ENCODE measurements at places on chromosomes 1 and 21.

DNA sequence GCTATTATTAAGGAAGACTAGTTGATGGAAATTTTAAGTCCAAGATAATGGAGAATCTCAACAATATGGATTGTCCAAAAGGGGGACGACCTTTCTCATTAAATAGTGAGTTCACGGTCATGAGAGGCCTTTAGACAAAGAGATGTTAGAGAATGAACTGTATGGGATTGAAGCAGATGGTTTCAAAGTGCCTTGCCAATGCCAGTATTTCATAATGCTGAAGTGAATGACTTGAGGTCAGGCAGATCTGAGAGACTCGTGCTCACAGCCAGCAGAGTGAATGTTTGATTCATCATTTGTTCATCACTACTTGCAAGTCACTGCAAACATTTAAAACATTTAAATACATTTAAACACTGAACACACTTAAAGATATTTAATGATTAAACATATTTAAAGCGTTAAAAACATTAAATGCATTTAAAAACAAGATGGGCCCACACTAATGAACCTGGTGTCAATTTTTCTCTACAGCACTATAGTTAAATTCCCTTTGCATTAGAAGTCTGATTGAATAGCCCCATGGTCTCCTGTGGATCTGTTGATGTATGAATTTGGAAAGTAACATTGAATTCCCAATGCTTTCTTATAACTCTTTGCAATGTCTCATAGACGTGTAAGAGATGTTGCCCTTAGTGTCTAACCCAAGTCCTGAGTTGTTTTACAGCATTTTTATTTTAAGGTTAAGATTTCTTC, 80.7 kb downstream of the TGFB2 start:
- no peak for DNase-seq

- DNase-seq, result no peak
These were observed 19.0 kb upstream of the SLC6A9 start for GRCh38 chr1:44050261-44050660.

GRCh38 chr1:36440646-36441045, 9.6 kb downstream of the OSCP1 start:
- DNase-seq, result no peak

DNA sequence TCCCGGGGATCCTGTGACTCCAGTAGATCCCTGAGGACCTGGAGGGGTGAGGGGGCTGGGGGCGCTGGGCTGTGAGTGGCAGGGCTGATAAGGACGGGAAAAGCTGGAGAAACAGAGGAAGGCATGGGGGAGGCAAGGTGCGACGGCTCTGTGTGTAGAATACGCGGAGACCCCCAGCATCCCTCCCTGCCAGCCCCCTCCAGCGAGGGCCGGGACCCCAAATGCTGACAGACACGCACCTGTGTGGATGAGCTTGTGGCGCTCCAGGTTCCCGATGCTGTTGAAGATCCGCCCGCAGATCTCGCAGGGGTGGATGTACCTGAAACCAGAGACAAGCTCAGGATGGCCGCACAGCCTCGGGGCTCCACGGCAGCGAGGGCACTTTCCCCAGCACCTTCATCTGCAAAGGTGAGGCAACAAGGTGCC, 53.0 kb upstream of the RIPK4 start:
- DNase-seq, result no peak

GRCh38 chr1:181646710-181647109, 163.4 kb downstream of the CACNA1E start:
- DNase-seq, result no peak

GRCh38 chr1:207884266-207885029, 26.5 kb downstream of the CD34 start:
- no peak for DNase-seq

DNA sequence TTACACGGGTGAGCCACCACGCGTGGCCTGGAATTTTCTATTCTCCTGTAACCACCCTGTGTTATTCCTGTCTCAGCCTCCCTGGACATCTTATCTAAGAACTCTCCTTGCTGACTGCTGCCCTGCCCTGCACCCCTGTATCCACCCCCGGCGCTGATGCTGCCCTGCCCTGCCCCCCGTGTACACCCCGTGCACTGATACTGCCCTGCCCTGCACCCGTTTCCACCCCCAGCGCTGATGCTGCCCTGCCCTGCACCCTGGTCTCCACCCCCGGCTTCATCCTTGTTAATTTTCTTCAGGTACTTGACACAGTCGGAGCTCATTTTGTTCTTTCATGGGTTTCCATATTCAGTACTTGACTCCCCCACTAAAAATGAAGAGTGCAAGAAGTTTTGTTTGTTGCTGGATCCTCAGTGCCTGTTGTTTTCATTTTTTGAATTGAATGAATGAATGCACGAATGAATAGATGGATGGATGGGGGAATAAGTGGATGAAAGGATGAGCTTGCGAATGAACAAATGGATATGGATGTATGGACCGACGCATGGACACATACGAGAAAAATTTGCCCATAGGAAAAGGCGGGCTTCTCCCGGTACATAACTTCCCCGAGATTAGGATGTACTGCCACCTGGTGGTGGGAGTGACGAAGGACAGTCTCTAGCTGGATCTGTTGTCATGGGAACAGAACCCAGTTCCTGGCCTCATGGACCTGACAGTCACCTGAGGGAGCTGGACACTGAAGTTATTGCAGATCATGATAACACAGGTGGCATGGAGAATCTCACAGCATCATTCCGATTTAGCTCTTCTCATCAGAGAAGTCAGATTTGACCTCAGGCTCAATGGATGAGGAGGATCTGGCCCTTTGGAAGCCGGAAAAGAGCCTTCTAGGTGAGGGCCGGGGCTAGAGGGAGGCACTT, 14.9 kb downstream of the AADACL4 start:
- peak; percentile 82 for DNase-seq

DNA sequence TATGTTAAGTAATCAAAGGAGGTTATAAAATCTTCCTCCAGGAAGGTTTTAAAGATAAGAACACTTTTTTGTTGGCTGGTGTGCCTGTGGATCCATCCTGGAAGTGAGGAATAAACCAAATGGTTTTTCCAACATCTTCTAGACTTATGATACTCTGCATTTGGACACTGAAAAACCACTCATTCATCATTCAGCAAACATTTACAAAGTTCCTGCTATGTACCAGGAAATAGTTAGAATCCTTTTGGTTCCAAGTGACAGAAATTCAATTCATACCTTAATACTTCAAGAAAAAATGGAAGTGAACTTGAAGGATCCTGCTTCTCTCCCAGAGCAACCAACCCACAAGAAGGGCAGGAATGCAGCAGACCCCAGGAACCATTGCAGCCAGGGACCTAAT, 39.6 kb upstream of the PIGC start:
- no peak for DNase-seq

DNA sequence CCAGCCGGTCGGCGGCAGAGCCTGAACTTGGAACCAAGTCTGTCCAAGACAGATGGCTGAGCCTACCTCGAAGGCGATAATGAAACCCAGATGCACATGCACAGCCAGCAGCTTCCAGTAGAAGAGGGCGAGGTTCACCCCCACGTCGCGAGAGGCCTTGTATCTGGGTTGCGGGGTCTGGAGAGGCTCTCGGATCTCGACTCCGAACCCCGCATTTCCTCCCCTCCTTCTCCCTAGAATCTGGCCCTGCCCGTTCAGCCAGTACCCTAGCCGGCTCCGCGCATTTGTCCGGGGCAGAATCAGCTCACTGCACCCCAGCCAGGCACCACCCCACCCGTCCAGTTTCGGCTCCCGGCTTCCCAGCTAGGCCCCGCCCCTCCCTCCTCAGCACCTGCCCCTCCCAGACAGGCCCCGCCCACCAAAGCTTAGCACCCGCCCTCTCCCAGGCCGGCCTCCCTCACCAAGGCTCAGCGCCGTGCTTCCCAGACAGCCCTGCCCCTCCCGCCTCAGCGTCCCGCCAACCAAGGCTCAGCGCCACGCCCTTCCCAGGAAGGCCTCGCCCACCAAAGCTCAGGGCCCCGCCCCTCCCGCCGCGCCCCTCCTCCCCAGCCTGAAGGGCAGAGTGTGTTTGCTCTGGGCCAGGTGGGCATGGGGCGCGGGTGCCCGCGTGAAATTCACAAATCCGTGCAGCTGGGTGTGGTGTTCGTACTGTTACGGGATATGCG, 4.8 kb upstream of the ARHGEF19 start:
- DNase-seq, result peak; percentile 97

DNA sequence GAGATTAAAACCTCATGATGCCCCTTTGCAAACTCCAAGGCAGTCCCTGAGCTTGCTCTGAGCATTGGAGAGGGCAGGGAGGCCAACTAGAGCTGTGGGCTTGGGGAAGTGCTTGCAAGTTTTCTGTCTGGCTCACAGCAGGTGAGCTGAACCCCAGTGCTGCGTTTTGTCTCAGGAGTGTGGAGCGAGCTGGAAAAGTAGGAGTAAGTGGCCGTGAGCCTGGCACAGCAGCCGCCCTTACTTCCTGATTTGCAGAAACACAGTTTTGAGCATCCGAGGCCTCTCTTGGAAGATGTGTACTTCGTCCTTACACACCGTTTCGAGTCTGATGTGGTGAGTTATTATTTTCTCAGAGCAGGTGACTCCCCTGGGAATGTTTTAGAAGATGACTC, 221.2 kb upstream of the C1orf174 start:
- no peak for DNase-seq

GRCh38 chr1:205313563-205314308, 7.8 kb downstream of the NUAK2 start:
- DNase-seq, result peak; percentile 79

GRCh38 chr1:18951818-18952391, 4.6 kb downstream of the IFFO2 start:
- no peak for DNase-seq

- no peak for DNase-seq
These were observed 263.2 kb upstream of the NFIA start for GRCh38 chr1:60818969-60819701.

GRCh38 chr1:24417681-24418080, 2.1 kb downstream of the NIPAL3 start:
- no peak for DNase-seq

- DNase-seq, result no peak
These were observed 333.2 kb downstream of the KCNH1 start for GRCh38 chr1:210800756-210801155.

DNA sequence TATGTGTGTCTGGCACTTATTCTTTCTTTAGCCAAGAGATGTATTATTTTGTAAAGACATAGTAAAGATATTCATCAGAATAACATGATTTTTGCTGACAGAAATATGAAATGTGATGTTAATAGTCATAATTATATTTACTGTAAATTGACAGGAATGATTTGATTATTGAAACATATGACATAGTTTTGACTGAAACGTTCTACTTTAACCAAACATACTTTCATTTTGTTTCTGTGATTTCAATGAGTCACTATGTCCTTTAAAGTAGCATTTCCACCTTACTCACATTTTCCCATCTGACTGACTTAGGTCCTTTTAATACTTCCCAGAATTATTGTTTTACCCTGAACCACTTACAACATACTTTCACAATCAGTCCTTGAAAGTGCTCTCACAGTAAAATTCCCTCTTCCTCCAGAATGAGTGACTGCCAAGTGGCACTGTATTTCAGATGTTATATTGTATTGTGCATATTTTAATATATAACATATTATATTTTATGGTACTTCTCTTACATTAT, 437.9 kb downstream of the NCAM2 start:
- no peak for DNase-seq

GRCh38 chr1:88911161-88911560, 19.8 kb upstream of the GTF2B start:
- no peak for DNase-seq

All from NCI-H1436 (cell line).